Activated CD8-positive, alpha-beta memory T cell treated with anti-CD3 and anti-CD28 coated beads, Interleukin-2, amount 10 ng/mL, durations not matched to agents 7 days and 5 days (primary cell): ENCODE measurements at places on chromosomes 13 and 19. TPM values are rescaled to one million over a fixed set of nuclear protein-coding genes. Genes with fewer than 3 reads are reported as not detected.

The C19orf33 gene
- total RNA-seq: not detected

The TINCR gene
- 0.28 TPM for total RNA-seq

The UBE2L5 gene
- total RNA-seq: not detected

The DEDD2 gene
- total RNA-seq: 40.7 TPM

The SIGLEC12 gene
- 0.98 TPM for total RNA-seq

The WASF3 gene
- 0.12 TPM for total RNA-seq

The PABPC3 gene
- 0.52 TPM for total RNA-seq

The MADCAM1 gene
- 0.44 TPM for total RNA-seq

The LGALS14 gene
- 0.37 TPM for total RNA-seq

The C2CD4C gene
- total RNA-seq: not detected

The ZSCAN4 gene
- not detected for total RNA-seq

The ZNF708 gene
- 17.7 TPM for total RNA-seq

The ADGRE2 gene
- 0.50 TPM for total RNA-seq

The S1PR4 gene
- 122 TPM for total RNA-seq

The KASH5 gene
- 0.64 TPM for total RNA-seq

The GNA15 gene
- total RNA-seq: 39.8 TPM

The ATP4B gene
- total RNA-seq: not detected

The ADAMTSL5 gene
- total RNA-seq: 0.91 TPM

The TYROBP gene
- total RNA-seq: not detected

The IRGC gene
- total RNA-seq: not detected

The DCT gene
- total RNA-seq: not detected

The SF3A2 gene
- total RNA-seq: 178 TPM

The GJB6 gene
- 4.8 TPM for total RNA-seq

The ZNF865 gene
- total RNA-seq: 14.4 TPM

The CRLF1 gene
- not detected for total RNA-seq

The DHX34 gene
- total RNA-seq: 11.7 TPM

The IL12RB1 gene
- total RNA-seq: 76.2 TPM

The SIGLECL1 gene
- not detected for total RNA-seq

The RASL11A gene
- 0.70 TPM for total RNA-seq

The CYP4F11 gene
- total RNA-seq: not detected

The ENOX1 gene
- total RNA-seq: not detected

The CGB5 gene
- total RNA-seq: not detected

The KLK4 gene
- total RNA-seq: not detected

The OVOL3 gene
- total RNA-seq: not detected

The SLC25A42 gene
- 15.6 TPM for total RNA-seq

The PDCD2L gene
- 11.2 TPM for total RNA-seq

The CLEC4G gene
- not detected for total RNA-seq

The PLEKHA4 gene
- 5.6 TPM for total RNA-seq

The CEACAM16 gene
- total RNA-seq: not detected

The NAPSA gene
- total RNA-seq: 8.8 TPM

The ONECUT3 gene
- total RNA-seq: not detected

The TEKTIP1 gene
- total RNA-seq: 5.7 TPM

The CYP2A7 gene
- total RNA-seq: not detected

The LRP3 gene
- total RNA-seq: not detected

The SRRM5 gene
- 0.37 TPM for total RNA-seq

The ZNF575 gene
- 2.9 TPM for total RNA-seq

The FBXO46 gene
- total RNA-seq: 37.1 TPM

The MYO1F gene
- total RNA-seq: 441 TPM

The HAUS5 gene
- total RNA-seq: 59.2 TPM

The HMG20B gene
- 50.7 TPM for total RNA-seq

The UCHL3 gene
- 36.7 TPM for total RNA-seq

The DKKL1 gene
- total RNA-seq: not detected

The CEACAM8 gene
- not detected for total RNA-seq

The GAPDHS gene
- total RNA-seq: not detected

The UNC13A gene
- total RNA-seq: 0.18 TPM

The HCST gene
- total RNA-seq: 184 TPM
